ENCODE measurements at places on chromosomes 5 and 9.

DNA sequence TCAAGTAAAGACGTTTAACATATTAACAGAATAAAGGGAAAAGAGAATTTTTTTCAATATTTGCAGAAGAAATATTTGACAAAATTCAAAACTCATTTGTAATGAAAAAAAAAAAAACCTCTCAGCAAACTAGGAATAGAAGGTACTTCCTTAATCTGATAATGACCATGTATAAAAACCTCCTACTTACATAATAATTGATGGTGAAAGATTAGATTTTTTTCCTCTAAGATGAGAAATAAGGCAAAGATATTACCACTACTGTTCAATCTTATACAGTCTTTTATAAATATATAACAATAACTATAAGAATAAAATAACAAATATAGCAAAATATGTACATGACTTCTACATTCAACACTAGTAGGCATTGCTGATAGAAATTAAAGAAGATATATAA is 424.6 kb upstream of the KLF4 start:
- no peak for DNase-seq

- no peak for DNase-seq
Measured at GRCh38 chr5:5481206-5481605, 58.7 kb downstream of the ICE1 start.

- no peak for DNase-seq
Measured at GRCh38 chr9:133103987-133104505, 17.0 kb downstream of the RALGDS start.

DNA sequence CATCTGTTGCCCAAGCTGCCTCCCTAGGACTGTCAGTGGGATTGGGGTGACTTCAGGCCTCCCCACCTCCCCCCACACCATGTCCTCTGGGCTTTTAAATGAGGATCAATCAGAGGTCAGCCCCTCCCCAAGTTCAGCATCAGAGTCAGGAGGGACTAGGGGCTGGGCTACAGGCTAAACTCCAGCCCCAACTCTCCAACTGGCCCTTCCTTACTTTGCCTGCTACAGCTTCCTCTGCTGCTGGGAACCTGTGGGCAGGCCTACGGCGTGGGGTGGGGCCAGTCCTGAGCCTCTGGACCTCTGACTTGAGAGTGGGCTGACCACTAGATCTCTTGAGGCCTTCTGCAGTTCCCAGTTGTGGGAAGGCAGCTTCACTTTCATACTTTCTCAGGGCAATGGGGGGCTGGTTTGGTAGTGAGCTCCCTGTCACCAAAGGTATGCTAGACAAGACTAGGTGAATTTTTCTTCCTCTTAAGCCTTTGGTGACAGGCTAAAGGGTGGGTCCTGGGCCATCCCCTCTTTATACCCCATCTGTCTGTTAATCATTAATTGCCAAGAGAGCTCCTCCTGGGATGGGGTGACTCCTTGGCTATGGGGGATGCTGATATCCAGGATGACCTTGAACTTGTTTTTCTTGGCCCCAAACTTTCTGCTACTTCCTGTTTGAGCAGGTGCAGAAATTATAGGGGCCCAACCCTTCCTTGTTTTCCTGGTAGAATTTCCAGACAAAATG is 10.8 kb upstream of the DAB2IP start:
- DNase-seq = no peak

- DNase-seq = no peak
Measured at GRCh38 chr9:137050570-137050969, 3.3 kb downstream of the ENTPD2 start.

DNA sequence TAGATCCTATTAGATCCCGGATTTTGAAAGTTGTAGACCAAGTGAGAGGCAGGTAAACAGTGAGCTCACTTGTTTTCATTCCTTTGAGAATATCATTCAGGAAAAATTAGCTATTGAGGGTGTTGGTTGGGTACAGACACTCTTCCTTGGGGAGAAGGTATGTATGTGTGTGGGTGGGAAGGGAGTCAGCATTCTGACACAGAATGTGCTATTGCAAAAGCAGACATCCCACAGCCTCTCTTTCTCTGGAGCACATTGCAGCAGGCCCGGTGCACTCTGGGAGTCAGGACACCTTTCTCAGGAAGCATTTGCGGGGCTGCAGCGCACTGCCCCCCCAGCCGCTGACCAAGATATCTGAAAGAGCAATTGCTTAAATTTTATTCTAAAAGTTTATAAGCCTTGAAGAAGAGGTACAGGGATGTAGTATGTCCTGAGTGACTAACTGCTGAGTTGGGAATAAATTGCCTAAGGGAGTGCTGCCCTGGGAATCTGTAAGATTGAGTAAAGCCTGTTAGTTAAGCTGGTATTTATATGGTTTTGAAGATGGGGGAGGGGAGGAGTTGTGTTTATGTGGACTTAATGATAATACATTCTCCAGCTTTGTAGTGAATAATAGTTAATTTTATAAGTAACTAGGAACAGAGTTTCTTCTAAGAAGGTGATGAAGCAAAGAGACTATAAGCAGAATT is 5.2 kb downstream of the TNFAIP8 start:
- DNase-seq = no peak

- DNase-seq = no peak
Measured at GRCh38 chr5:121805911-121806310, 45.8 kb upstream of the FTMT start.

DNA sequence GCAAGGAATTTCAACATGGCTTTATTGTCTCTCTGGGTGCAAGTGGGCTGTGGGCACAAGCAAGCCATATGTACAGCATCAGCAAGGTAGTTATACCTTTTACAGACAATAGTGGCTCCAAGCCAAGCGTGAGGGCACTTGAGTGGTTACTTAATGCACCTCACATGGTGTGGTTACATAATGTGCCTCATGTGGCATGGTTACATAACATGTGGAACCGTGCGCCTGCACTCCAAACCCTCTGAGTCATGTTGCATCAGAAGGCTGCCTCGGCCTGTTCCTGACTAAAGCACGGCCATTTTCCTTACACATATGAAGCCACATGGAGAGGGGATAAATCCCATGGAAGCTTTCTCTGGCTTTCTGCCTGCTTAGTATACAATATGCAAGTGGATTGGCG is 150.9 kb downstream of the OSTF1 start:
- no peak for DNase-seq

- DNase-seq = no peak
Measured at GRCh38 chr5:98308231-98308630, 465.2 kb upstream of the RGMB start.
